ENCODE measurements at places on chromosomes 4 and X.

DNA sequence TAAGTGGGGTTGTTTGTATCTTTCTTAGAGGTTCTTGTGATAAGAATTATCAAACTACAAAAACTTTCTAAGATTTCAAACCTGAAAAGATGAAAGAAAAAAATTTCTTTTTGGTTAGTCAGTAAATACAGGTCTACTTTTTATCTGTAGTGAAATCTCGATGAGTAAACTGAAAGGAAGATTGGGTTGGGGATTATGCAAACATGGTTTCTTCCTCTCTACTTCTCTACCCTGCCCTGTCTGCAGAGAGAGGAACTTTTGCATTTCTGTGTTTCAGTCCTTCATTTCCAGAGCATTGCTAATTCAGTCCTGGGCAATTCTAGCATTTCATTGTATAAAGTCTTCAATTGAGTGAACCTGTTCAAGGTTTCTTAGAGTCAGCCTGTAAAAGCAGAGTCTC is 51.6 kb upstream of the IL2 start:
- DNase-seq, result no peak

DNA sequence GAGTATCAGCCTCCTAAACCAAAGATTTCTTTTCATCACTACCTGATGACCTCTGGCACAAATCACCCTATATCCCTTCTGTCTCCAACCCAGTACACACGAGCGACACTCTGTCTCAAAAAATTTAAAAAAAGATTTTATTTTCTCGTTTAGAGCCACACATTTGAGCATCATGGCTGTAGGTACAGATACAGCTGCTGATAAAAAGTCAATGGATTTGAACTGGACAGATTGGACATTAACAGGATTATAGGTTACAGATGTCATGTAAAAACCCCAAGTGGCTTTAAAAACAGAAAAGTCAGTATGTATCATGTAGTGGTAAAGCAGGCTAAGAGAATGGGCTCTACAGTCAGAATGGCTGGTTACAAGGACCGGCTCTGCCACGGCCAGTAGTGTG is 171.1 kb downstream of the SCFD2 start:
- no peak for DNase-seq

GRCh38 chrX:139930401-139930800 is 2.5 kb downstream of the ATP11C start:
- DNase-seq, result no peak

GRCh38 chrX:155086961-155087735 is 15.8 kb downstream of the BRCC3 start:
- no peak for DNase-seq

- no peak for DNase-seq
These were observed 85.9 kb upstream of the PAK3 start for GRCh38 chrX:111010111-111010510.

GRCh38 chrX:16882702-16883486 is 12.7 kb upstream of the RBBP7 start:
- DNase-seq, result peak; percentile 71

- no peak for DNase-seq
These were observed 63.0 kb downstream of the CPZ start for GRCh38 chr4:8655411-8656184.

GRCh38 chrX:151000861-151001331 is 17.8 kb downstream of the HMGB3 start:
- DNase-seq, result no peak

DNA sequence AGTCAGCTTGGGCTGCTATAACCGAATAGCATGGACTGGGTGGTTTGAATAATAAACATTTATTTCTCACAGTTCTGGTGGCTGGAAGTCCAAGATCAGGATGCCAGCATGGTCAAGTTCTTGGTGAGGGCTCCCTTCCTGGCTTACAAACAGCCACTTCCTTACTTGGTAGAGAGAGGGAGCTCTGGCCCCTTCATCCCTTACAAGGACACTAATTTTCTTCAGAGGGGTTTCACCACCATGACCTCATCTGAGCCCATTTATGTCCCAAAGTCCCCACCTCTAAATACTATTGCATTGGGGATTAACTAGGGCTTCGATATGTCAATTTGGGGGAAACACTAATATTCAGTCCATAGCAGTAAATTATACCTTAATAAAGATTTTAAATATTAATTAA is 61.8 kb downstream of the CLNK start:
- DNase-seq, result no peak

DNA sequence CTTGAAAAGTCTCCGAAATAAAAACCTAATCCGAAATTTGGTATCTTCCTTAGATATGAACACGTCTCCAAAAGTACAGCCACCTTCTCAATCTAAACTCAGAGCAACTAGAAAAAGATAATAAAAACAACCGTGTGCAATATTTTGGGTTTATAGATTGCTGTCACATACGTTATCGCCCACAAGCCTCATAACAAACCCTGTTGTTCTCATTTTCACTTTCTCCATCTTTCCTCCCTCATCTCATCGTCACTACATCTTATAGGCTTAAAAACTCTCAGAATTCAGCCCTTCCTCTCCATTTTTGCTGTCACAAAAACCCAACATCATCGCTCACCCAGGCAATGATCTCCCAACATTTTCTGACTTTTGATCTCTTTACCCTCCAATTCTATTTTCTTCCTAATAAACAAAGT is 448 bp upstream of the SCFD2 start:
- no peak for DNase-seq

DNA sequence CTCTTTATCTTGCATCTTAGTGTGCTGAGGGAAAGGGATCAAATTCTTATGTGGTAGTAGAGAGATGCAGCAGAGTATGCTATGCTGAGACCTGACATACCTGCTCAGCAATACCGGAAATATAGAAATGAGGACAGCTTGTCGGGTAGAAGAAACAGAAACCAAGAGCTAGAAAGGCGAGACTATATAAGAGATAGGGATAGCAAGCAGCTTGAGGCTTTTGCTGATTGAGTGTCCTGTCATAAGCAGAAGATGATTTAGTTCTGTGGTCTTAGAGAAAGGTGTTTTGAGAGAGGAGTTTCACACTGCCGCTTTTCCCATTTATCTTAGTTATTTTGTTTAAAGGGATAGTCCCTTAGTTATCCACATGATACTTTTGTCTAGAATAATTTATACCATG is 31.7 kb downstream of the USP9X start:
- DNase-seq, result no peak

GRCh38 chr4:32061916-32062315 is 1341.7 kb downstream of the PCDH7 start:
- DNase-seq, result no peak

- no peak for DNase-seq
These were observed 85.1 kb downstream of the LINC00632 start for GRCh38 chrX:140794642-140795041.

GRCh38 chrX:95076449-95076848 is 1402.4 kb downstream of the FAM133A start:
- no peak for DNase-seq

DNA sequence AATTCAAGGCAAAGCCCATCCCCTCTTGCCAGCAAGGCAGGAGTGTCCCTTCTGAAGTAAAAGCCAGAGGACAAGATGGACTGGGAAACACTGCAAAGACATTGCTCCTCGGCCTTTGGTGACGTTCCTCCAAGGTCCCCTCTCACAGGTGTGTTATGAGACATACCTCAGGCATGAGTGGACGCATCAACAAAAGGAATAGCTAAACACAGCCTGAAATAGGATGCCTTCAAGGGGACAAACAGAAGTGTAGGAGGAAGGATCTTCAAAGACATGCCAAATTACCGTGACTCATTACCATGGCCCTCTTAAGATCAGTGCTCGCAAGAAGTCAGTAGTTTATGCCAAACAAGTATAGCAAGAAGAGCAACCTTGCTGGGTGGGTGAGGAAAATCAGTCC is 6.0 kb upstream of the IDS start:
- no peak for DNase-seq

DNA sequence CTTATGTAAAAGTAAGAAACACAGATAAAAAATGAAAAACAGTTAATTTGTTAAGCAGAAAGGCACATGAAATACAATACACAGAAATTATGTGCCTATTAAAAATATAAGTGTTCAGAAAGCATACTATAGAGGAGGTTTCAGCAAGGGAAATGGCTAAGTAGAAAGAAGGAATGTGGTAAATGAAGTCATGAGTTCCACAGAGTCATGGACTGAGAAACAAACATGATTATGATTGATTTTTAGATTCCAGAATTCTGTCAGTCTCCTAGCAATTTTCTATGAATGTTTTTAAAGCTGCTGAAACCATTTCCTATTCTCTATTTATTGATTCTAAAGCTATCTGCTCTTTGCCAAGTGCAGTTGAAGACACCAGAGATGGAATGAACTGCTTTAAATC is 1398.4 kb downstream of the ARAP2 start:
- no peak for DNase-seq

GRCh38 chr4:156101571-156101970 is 147.9 kb upstream of the CTSO start:
- DNase-seq, result no peak

GRCh38 chrX:116282751-116283150 is 112.2 kb downstream of the AGTR2 start:
- DNase-seq, result no peak

GRCh38 chrX:75278991-75279390 is 5.1 kb downstream of the UPRT start:
- DNase-seq, result no peak

DNA sequence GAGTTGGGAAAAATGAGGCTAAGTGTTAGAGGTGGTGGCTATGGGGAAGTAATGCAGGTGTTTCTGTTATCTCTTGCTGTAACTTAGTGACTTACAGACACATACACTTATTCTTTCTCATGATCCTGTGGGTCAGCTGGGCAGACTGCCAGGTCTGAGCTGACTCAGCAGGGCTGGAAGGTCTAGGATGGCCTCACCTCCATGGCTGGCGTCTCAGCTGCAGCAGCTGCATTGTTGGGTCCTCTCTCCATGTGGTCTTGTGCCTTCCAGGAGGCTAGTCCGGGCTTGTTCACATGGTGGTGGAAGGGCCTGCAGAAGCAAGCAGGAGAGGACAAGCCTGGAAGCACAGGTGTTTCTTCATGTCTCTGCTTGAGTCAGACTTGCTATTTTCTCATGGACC is 172.7 kb downstream of the NHS start:
- no peak for DNase-seq

DNA sequence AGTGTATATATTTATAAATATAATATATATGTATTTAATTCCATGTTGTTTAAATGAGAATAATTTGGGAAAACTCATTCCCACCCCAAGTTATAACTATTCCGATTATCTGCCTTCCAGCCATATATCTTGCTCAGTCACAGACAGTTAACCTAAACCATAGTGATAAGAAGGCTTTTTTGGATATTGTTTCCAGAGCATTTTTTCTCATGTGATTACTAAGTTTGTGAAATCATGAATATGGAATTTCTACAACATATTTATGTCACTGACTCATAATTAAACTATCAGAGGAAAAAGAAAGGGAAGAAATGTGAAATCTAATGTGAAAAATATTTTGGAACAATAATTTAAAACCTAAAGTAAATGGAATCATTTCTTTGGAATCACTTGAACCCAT is 1163.5 kb upstream of the PABPC4L start:
- no peak for DNase-seq

DNA sequence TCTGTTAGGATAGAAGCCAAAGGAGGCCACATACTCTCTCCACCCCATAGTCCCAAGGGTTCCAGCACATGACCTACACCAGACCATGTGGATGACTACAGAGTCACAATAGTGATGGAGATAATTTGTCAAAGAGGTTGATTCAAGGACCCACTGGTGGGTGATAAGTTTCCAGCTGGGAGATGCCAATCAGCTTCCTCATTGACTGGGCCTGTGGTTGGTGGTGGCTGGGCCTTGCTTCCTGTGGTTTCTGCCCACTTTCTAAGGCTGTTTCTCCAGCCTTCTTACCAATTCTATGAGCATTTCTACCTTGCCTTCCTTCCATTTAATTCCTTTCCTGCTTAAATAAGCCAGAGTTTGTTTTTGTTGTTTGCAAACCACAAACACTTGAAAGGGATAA is 95.5 kb upstream of the CPEB2 start:
- peak; percentile 32 for DNase-seq

DNA sequence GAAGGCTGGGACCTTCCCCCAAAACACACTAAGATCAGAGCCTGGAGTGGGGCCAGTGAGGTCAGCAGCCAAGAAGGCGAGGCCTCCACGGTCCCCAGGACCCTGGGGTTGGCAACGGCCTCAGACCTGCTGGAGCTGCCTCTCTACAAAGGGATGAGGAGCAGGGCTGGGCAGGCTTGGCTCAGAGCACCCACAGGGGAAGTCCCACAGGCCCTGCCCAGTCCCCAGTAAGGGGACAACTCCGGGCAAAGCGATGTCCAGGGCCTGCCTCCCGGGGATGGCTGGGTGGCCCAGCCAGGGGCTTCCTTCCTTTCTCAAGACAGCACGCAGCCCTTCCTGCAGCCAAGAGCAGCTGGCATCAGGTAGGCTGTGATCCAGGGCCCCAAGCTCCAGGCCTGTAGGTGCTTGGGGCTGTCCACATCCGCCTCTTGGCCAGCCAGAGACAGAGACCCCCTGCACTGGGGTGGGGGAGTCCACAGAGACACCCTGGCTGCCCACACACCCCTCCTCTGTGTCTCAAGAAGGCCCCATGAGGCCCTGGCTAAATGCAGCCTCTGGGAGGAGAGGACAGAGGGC is 5.7 kb downstream of the MXD4 start:
- DNase-seq, result peak; percentile 3

- DNase-seq, result no peak
These were observed 11.3 kb downstream of the SCD5 start for GRCh38 chr4:82787342-82787741.

DNA sequence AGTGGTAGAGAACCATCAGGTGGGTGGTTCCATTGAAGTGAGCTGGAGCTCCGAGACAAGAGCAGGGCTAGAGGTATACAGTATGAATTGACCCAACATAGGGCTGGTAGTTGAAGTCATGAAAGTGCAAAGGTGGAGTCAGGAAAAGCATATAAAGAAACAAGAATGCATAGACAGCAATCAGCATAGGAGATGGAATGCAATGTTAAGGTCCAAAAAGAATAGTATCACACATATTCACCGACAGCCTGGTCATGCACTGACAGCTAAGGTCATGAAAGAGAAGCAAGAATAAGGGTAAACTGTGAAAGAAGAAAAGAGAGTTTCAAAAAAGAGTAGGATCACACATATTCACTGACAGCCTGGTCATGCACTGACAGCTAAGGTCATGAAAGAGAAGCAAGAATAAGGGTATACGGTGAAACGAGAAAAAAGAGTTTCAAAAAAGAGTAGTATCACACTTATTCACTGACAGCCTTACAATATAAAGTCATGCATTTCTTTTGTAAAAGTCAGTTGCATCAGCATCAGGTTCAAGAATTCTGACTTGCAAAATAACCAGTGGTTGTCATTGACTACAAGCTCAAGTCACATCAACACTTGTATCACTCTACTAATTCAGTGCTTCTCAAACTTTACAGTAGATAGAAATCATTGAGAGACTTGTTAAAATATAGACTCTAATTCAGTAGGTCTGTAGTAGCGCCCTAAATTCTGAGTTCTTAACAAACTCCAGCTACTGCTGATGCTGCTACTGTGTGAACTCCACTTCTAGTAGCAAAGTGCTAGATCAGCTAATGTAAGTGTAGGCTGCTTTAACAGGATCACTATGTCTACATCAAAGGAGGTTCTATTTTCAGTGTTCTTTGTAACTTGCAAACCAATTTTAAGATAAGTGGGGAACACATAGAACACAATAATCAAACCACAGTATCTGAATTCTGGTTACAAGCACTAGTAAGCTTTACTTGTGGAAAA is 221.9 kb downstream of the PDGFC start:
- DNase-seq, result no peak

- no peak for DNase-seq
These were observed 97.5 kb upstream of the PRPS2 start for GRCh38 chrX:12693754-12694153.

- no peak for DNase-seq
These were observed 28.9 kb downstream of the SYNPO2 start for GRCh38 chr4:118917582-118917981.

GRCh38 chr4:121881158-121881557 is 10.9 kb upstream of the BBS7 start:
- DNase-seq, result no peak

Data from stimulated activated naive CD8-positive, alpha-beta T cell treated with anti-CD3 and anti-CD28 coated beads, Interleukin-15, Interleukin-2, amounts not matched to agents 100 U/mL and 50 U/mL, for 24 hours (primary cell).